Stimulated activated CD8-positive, alpha-beta memory T cell treated with anti-CD3 and anti-CD28 coated beads, Interleukin-2, amount 100 ng/mL, for 1 hour (primary cell): ENCODE measurements at places on chromosomes 2 and 18.

DNA sequence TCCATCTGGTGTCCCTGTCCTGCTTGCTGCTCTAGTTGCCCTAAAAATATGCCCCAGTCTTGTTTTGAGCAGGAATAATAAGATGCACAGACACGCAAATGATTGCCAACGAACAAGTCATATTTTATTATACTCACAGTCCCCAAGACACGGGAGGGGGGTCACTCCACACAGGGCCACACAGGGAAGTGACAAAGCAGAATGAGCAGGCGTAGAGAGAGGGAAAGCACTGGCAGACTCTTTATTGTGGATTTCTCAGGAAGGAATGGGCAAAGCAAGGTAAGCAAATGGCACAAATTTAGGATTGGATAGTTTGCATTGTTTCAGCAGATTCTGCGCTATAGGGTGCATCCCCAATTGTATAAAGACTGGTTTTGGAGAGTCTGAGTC lies 20.7 kb upstream of the ZDBF2 start:
- no peak for DNase-seq

DNA sequence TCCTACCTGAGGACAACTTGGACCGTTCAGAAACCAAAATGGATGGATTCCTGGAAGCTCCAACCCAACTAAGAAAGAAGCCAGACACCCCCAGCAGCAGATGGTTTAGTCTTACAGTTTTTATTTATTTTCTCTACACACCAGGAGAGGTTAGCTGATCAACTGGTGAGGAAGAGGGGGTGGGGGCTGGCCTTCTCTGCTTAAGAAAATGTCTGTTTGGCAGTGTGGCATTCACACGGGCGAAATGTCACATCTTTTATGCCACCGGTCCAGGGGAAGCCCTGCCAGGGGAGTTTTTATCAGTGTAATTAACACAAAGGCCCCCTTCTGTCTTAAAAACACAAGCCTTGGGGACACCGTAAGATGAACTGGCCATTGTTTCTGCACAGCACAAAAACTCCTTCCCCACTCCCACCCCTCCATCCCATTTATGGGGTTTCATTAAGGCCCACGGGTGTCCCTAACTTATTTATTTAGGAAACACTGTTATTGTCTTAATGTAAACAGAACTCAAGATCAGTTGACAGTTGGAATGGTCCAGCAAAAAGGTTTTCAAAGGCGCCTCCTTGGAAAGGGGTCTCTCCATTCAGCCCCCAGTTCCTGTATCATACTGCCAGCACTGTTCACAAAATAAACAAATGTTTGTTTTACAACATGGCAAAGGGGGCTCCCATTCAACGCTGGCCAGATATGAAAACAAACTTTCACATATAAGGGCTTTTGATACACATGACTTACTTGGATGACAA lies 217.0 kb downstream of the C1D start:
- DNase-seq: no peak

GRCh38 chr18:36752929-36753865 lies 75.6 kb downstream of the TPGS2 start:
- no peak for DNase-seq

DNA sequence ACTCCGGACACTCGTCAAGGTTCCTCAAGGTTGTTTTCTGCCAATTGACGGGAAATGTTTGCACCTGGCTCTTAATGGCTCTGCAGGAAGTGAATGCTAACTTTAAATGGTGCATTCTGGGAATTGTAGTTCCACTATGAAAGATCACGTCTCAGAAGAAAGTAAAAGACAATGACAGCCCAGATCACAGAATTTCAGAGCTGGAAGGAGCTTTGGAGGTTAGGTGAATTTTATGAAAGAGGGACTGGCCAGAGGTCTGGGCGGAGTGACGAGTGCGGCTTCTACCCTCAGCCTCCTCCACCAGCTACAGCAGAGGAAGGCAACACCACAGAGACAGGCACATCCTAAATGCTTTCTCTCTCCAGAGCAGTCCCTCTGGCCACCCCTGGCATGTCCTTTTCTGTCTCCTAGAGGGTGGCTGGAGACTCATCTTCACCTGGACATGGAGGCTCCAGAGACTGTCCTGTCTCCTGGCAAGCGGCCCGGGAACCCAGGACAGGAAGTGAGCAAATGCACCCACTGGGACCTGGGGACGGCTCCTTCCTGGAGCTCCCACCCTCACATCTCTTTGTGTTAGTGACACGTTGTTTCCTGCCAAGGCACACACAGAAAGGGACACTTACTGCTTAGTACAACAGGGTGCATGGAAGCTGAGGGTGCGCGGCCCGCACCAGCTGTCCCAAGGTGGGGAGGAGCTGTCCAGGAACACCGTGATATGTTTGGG lies 19.4 kb downstream of the THAP4 start:
- no peak for DNase-seq

- no peak for DNase-seq
Measured at GRCh38 chr2:121279476-121280220, 5.4 kb downstream of the TFCP2L1 start.

DNA sequence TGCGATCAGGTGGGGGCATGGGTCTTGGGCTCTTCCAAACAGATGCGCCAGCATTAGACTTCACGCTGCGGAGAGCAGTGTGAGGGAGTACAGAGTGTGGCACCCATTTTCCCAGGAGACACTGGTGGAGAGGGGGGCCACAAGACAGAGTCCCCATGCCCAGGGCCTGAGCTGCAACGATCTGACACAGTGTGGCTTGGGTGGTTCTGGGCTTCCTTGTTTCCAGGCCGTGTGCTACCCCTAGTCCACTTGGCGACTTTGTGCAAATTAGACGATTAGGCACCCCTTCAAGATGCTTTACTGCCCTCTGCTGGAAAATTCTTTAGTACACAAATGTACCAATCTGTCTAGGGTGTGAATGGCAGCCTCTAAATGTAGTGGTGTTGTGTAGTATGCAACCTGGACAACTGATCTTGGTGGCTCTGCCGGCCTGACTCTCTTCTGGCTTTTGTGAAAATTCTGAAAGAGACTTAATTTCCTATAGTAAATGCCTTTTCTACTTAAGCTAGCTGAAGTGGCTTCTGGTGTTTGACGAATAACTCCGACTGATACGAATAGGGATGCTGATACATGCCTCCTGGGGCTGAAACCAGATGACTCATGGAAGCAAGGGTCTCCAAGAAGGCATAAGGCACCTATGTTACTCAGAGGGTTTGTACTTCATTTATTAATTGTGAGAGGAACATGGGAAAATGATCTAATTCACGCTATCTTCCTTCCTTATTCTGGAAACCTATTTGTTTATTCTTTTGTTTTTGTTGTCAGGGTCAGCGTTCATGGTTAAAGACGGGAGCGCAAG lies 92.3 kb upstream of the SMAD2 start:
- DNase-seq: no peak

- no peak for DNase-seq
Measured at GRCh38 chr2:164671664-164672396, 50.5 kb upstream of the GRB14 start.

DNA sequence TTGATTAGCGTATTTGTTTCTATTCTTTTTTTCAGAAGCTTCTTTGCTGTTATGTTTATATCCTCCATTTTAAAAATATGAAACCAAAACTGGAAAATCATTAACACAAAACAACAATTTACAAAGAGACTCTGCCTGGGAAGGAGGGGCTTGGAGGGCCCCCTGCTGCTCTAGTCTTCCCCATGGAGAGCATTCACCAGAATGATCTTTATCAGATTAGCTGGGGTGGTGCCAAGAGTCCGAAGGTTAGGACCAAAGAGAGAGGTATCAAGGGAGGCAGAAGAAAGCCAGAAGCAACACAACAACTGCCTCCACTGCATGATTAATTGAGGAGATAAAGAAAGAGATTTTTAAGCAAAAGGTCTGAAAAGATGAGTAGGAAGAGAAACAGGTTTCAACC lies 218.6 kb downstream of the IRS1 start:
- no peak for DNase-seq

DNA sequence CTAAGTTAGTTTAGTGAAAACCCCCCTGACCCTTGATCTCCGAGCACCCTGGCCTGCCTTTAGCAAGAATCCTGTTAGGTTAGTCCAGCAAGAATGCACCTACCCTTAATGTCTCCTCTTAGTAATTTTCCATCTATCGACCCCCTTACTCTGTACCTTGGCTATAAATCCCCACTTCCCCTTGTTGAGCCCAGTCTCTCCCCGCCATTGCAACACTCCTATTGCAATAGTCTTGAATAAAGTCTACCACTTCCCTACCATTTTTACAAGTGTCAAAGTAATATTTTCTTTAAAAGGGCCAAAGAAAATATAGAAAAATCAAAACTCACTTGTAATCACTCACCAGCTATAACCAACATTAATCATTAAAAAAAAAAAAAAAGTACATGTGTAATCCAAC lies 4.2 kb upstream of the ZBTB7C start:
- DNase-seq: no peak

- no peak for DNase-seq
Measured at GRCh38 chr2:61439241-61440002, 31.5 kb downstream of the USP34 start.

DNA sequence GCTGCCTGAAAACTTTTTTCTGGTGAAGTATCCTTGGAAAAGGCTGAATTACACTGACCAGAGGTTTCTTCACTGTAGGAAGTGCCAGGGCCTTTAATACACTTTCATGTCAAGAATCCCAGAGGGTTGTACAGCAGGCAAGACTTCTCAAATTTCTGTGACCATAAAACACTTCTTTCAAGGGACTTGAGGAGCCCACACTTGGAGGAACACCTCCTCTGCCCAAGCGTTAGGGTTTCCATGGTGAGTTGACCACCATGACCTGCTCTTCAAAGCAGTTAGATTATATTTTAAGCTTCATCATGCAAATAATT lies 12.9 kb upstream of the SALL3 start:
- DNase-seq: no peak

DNA sequence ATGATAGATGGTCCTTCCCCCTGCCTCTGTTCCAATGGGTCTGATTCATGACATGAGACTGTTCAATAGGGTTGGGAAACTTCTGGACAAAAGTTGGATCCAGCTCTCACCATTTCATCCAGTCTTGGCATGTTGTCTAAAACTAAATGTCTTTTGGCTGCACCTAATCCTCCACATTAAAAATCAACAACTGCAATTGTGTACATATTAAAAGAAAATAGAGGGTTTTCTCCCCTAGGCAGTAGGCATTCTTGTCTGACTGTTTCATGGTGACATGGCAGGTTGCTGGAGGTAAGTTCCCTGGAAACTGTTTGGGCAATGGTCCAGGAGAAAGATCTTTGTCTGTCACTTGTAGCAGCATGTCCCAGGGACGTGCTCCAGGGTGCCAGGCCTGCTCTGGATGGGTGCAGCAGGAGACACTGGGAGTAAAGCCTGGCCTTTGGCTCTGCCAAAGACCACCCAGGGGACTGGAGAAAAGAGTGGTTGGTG lies 135.8 kb downstream of the TCF4 start:
- DNase-seq: no peak

DNA sequence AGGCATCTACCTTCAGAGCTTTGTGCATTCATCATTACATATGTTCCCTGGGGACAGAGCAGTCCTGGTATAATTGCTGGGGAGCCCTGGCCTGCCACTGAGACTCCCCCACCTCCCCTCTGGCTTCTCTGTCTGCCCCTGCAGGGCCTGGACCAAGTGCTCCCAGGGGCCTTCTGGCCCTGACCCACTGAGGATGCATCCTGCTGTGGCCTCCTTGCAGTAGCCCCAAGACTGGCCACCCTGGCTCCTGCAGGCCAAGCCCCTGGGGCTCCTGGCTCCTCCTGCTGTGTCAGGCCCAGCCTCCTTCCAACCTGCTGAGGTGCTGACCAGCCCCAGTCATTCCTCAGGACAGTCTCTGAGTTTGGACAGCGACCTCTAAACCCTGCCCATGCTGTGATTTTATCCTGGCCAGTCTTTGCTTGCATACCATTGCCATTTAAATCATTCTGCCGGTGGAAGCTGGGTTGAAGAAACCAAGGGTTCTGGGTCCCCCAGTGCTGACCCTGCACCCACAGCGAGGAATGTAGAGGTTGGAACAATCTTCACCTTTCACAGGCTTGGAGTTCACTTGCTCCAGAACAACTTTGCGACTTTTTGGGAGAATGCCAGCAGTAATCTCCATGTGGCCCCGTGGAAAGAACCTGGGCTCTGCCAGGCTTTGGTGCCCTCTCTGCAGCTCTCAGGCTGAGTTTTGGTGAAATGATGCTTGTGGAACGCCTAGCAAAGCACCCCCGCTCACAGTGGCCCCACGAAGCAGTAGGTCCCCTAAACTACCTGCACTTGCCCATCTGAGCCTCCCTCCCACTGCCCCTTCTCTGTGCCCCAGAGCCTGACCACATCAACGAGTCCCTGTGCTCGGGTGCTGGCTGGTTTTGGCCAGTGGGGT lies 167.3 kb upstream of the GLI2 start:
- no peak for DNase-seq

DNA sequence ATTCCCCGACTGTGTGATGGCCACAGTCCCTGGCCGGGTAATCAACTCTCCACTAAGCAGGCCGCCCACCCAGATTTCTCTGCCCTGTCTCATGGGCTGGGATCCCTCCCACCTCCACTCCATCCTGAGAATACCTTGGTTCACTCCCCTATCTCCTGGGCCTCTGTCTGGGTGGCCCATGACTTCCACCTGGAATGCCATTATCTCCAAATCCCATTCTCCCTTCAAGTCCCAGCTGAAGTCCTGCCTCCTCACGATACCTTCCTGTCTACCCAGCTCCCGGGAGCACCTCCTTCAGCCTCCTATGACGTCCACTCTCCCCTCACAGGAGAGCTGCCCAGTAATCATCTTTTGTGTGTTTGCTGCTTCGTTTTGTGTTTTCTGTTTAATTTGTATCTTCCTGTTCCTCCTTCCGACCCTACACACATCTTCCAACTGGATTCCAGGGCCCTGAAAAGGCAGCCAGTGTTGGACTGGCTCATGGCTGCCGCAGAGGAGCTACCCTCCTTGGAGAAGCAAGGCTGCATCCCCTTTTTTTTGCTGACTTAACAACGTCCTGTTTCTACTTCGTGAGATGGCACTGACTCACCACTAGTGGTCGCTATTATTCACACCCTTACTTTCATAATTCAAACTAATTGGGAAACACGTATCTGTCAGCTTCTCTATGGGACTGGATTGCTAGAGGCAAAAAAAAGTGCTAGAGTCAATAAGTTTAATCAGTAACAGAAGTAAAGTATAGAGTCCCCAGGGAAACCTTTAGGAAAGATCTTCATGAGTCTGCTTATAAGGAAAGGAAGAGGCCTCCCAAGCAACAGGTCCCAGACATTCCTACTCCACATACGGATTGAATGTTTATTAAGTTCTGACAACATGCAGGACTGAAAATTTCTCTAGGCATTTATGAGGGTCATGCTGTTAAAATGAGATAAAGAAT lies 171.9 kb upstream of the GATA6 start:
- no peak for DNase-seq

DNA sequence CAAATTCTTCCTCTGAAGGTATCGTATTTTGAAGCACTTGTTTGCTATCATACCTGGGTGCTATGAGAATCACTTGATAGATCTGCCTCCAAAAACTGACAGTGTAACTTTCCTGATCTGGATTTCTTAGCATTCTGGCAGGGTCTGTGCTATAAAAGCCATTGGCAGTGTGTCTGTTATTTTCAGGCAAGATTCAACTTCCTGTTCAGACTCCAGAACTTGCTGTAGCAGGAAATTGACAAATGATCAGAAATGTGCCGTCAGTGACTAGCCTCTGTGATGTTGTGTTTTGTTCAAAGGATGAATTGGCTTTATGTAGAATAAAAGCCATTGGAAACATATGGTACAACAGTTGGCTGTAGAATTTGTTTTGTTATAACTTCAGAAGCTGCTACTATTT lies 273.3 kb downstream of the PTPRM start:
- DNase-seq: no peak
